Inflammatory macrophage treated with lipopolysaccharide for 4 hours (primary cell): ENCODE measurements at places on chromosomes 2 and 18.

GRCh38 chr18:48802543-48803290, 148.0 kb downstream of the SMAD7 start:
- DNase-seq = no peak

GRCh38 chr2:85606116-85606455, 3.6 kb upstream of the TMEM150A start:
- DNase-seq = no peak

DNA sequence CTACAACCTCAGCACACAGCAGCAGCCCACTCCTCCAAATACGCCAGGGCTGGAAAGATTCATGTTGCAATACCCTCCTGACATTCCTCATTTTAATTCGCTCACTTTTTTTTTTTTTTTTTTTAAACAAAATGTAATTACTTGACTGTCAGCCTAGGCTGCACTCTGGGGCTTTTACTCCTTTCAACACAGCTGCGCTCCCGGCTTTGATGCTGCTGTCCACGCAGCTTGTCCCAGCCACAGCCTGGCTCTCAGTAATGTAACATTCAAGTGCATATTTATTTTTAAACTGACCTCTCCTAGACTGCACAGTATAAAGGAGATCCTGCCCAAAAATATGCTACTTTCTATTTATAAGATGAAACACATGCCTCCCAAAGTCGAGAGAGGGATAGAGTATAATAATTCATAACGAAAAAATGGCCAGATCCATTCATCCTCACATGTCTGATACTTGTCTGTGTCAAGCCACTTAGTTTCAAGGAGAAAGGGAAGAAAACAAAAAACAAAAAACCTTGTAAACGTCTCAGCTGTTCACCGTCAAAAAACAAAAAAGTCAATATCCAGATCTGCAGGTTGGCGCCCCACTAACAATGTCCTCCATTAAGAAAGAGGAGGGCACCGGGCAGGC, 949 bp downstream of the CDC42EP3 start:
- DNase-seq = no peak

DNA sequence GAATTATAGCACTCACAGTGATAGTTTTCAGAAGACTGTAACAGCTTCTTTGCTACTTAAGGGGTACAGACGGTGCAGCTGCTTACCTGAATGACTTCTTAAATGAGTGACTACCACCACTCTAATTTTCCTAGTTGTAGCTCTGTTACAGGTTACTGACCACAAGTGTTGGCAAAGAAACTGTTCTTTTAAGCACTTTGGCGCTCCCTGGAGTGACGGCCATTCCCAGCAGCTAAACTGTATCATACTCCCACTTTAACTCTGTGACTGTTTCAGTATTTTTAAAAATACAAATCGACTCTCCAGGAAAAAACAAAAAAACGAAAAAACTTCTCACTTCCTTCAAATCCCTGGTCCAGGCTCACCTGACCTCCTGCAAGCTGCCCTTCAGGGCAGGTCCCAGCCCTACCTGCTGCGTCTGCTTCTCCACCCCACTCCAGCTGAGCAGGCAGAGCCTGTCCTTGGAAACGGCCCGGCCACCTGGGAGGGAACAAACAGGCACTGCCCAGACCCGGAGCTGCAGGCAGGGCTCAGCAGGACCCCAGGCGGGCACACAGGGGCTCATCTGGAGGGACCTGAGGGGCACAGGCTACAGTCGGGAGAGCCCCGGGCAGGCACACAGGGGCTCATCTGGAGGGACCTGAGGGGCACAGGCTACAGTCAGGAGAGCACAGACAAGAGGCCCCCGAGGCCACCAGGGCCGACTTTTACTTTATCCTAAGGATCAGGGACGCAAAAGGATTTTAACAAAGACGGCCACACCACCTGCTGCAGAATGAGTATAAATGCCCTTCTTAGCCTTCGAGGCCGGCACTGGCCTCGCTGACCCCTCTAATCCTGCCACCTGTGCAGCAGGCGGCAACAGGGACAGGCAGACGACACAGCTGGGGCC, 24.5 kb downstream of the SLC66A2 start:
- no peak for DNase-seq

GRCh38 chr2:161976917-161977316, 97.1 kb downstream of the DPP4 start:
- DNase-seq = peak; percentile 37

GRCh38 chr2:237968048-237968862, 1.4 kb downstream of the UBE2F start:
- DNase-seq = peak; percentile 96

DNA sequence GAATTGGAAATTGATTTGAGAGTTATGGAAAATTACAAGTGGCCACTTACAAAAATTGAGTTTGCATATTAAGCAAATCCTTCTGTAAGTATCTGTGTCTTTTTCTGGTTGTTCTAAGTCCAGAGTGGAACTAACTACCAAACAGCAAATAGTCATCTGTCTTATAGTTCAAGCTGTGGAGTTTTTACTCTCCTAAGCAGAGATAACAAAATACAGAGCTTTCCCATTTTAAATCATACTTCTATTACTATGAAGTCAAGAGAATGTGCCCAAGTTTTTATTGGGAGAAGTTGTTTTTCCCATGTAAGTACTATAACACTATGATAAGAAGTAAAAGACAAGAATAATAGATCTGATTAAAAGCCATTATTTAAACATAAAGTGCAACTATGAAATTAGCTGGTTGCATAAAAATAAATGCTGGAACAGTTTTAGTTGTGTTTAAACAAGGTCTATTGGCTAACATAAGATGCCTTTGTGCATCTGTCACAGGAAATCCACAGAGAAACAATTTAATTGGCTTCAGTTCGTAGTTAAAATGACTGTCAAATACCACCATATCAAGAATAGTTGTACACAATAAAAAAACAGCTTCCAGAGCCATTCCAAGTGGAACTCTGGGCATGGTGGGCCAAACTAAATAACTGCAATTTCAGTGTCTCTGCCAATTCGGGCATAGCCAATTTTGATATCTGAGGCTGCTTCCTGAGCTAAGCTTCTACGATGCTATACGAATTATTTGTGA, 1467.4 kb upstream of the NXPH2 start:
- DNase-seq = no peak

DNA sequence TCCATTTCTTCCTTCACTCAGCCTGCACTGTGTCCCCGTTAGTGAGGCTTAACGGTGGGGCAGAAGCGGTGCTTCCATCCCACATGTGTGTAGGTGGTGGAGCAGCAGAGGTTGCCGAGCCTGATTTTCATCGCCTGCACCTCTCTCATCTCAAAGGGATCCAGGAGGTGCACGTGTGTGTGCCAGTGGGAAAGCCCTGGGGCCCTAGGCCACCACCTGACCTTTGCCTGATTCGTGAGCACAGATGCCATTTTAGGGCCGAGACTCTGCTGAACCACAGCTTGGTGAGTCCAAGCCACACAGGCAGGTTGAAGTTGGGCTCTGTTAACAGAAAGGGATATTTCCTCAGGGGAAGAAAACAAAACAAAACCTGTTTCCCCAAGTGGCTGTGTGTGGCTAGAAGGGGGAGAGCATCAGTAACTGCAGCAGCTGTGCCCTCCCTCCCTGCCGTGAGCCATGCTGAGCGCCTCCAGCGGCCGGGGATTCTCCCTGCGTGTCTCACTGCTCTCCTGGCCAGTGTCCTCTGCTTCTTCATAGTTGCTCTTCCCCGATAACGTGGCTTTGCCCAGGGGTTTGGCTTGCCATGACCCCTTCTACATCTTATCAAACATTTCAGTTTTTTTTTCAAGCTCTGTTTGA, 81.5 kb downstream of the MAPRE2 start:
- no peak for DNase-seq

GRCh38 chr2:9300214-9300613, 93.6 kb downstream of the ASAP2 start:
- no peak for DNase-seq

DNA sequence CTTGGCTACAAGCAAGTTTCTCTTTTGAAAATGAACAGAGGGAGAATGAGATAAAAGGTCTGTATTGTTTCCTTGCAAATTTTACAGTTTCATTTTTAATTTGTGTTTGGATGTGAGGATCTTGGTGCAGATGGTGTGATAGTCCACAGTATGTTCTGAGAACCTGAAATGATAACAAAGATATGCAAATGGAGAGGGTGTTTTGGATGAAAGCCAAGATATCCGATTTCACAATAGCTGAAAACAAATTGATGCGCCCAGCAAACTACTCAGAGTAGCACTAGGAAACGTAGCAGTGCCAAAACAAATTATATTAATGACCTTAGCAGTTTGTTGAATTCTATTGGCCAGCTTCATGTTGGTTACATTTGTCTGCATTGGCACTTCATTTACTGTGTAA, 683.5 kb downstream of the TMEM182 start:
- DNase-seq = no peak

GRCh38 chr2:148794558-148794957, 80.5 kb upstream of the KIF5C start:
- no peak for DNase-seq

GRCh38 chr2:10935953-10936942, 24.5 kb downstream of the KCNF1 start:
- DNase-seq = no peak

DNA sequence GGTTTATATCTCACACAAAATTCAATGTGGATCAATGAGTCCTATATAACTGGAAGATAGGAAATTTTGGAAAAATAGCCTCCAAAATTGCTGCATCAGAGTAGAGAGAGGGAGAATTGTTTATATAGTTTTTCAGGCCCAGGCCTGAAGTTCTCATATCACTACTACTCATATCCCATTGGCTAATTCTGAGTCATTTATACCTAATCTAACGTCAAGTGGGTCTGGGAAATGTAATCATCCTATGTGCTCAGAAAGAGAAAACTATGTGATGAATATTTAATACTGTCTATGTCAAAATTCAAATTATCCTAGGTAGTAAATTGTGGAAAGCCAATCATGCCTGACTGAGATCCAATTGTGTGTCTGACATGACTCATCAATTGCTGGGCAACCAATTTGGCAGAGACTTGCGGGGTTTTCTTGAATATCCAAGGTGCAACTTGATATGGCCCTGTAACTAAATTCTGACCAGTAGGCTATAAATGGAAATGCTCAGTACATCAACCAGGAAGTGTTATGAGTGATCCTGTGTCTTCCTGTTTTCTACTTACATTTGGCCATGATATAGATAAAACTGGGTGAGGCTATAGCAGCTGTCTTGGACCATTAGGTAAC, 744.4 kb downstream of the KCNJ3 start:
- no peak for DNase-seq

DNA sequence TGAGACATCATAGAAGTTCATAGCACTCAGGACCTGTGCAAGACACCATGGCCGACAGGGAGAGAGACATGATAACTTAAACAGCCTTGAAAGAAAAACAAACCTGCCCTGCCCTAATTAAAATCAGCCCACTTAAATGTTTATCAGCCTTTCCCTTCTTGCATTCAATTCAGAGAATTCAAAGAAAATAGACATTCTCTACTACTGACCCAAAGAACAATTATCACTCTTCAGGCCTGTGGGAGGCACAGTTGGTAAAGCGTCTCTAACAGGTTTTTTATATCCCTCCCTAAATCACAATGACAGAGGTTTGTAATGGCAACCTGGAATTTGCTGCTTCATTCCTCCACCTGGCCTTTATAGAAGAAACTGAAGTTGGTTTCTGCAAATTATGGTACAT, 1.7 kb downstream of the CDK15 start:
- DNase-seq = no peak

DNA sequence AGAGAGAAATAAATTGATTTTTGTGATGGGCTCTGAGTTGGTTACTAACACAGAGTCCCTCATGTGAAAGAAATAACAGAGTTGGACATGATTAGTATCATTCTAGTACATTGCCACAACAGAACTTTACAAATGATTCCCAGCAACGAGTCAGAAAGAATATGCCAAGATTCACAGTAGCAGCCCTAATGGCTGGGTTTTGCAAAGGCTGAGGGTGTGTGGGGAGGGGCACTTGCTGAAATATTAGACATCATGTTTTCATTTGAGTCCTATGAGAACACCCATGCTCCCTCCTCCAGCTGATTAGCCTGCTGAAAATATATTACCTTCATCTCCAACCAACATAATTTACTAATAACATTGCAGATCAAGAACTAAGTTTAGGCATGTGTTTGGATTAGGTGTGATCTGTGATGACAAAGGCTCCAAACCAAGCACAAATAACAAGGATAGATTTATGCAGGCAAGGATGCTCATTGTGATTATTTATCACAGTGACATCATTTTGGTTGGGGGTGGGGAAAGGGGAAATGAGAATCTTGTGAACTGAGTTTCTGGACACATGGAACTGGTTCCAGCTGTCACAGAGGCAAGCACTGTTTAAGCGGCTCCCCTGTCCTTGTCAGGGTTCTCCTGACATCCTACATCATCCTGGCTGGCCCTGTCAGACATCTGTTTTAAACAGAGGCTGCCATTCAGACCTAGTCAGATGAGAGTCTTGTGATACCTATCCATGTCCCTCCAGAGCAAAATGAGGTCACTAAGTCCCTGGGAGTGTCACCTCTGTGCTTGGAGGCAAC, 205.8 kb upstream of the NCKAP5 start:
- no peak for DNase-seq

DNA sequence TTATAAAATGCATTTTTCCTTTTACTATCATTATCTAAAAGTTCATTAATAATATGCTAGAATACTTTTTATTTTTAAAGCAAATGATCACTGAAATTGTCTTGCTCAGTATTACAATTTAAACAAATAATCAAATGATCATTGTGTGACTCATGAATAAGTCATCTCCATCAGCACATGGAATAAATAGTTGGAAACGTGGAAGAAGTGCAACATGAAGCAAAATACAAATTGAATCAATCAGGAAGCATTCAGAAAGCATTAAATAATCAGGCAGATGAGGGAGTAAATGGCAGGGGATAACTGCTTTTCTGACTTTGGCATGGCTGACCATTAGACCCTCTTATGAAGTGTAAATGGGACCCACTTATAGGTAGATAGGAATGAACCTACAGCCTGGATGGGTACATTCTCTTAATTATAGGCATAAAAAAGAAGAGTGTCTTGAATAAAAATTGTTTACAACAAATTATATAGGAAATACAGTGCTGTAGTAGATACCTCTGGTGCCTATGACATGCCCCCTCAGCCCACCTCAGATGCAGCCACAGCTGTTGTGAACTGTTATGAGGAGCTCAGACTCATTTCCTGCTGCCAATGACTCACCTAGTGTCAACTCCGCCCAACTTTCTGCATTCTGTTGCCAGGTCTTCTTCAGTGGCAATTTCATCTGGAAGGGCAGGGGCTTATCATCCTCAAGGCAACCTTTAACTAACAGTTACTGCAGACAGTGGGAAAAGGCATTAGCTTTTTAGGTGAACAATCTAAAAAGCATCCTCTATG, 936.0 kb downstream of the TRIB2 start:
- DNase-seq = no peak

- no peak for DNase-seq
Observed at GRCh38 chr18:57083485-57083884, 63.4 kb upstream of the BOD1L2 start.

DNA sequence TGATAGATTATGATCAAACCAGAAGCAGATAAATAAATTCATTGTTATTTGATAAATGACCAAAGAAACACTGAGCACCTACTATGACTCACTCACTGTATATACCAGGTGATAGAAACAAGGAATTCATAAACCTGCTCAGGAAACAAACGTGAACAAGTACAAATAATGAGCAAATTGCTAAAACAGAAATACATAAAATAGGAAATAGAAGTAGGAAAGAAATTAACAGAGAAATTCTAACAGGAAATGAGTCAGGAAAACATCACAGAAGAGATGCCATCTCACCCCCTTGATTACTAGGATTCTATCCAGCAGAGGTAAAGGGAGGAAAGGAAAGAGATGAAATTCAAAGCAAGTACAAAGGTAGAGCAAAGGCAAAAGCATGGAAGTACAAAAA, 31.3 kb downstream of the EXOC6B start:
- DNase-seq = no peak
